IPS DF 19.7 (cell line): ENCODE measurements at places on chromosomes 16 and 17.

- DNase-seq = no peak
These were observed 70.2 kb upstream of the NETO2 start for GRCh38 chr16:47213761-47214440.

GRCh38 chr17:41511116-41511515, 5.7 kb upstream of the KRT13 start:
- no peak for DNase-seq

- no peak for DNase-seq
These were observed 28.5 kb downstream of the CMIP start for GRCh38 chr16:81473066-81473488.

- DNase-seq = no peak
These were observed 38.4 kb upstream of the CBFA2T3 start for GRCh38 chr16:89015271-89015859.

DNA sequence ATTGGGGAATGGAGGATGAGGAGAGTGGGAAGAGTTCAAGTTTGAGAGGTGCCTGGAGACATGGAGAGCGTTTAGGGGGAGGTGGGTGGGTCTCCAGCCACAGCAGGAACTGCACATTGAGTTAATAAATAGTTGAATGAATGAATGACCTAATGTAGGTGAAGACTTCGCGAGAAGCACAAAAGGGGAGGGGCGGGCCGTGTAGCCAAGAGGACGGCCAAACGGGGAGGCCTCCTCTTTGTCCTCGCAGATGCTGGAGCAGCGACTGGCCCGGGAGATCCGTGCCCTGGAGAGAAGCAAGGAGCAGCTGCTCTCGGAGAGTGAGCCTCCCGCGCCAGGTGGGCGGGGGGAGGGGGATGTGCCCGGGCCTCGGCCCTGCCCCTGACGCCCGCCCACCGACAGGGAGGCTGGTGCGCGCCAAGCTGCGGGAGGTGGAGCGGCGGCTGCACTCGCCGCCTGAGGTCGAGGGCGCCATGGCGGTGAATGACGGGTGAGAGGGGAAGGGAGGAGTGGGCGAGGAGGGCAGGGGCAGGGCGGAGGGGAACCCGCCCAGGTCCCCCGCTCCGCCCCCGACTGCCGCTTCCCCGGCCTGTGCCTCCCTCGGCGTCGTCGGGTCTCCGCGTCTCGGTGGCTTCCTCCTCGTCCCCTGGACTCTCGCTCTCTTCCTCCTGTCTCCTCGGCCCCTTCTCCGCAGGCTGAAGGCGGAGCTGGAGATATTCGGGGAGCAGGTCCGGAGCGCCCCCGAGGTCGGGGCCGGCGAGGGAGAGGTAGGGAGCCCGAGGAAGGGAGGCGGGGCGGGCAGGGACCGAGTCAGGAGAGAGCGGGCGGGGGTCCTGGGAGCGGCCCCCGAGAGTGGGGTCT, 12.9 kb downstream of the SYCE1L start:
- no peak for DNase-seq

- DNase-seq = no peak
These were observed 95.5 kb upstream of the GSE1 start for GRCh38 chr16:85517563-85518179.

GRCh38 chr16:48356633-48357376, 28.4 kb downstream of the SIAH1 start:
- no peak for DNase-seq

GRCh38 chr16:19210280-19210924, 42.4 kb downstream of the SYT17 start:
- no peak for DNase-seq

- DNase-seq = no peak
These were observed 290.0 kb upstream of the SOX9 start for GRCh38 chr17:71830866-71831265.

GRCh38 chr16:70804153-70804733, 3.3 kb upstream of the VAC14 start:
- DNase-seq = no peak

- DNase-seq = no peak
These were observed 19.0 kb downstream of the EEF2K start for GRCh38 chr16:22225060-22225459.
